ENCODE measurements at places on chromosomes 16 and 17.

DNA sequence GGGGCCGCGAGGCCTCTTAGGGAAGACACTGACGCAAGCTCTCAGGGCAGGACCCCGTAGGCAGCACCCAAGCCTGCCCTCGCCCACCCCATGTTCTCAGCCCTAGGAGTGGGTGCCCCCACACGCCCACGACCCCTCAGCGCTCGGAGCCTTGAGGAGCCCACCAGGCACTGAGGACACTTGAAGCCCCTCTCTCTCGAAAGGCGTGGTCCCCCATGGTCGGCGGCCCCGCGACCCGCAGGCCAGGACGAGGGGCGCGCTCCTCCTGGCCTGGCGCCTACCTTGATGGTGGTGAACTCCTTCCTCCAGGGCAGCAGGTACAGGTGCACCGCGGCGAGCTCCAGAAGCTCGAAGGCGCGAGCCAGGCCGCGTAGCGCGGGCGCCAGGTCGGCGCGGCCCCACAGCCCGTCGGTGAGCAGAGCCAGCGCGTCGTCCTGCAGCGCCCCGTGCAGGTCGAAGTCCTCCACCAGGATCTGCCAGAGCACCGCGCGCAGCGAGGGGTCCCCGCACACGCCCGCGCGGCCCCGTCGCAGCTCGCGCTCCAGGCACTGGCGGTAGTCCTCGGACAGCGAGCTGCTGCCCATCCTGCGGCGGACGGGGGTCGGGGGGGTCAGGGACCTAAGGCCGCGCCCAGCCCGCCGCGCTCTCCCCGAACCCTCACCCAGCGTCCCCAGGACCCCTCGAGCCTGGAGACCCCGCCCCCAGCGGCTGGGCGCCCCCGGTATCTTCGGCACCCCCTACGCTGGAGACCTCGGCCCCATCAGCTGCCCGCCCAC is 668 bp downstream of the SPATA2L start:
- DNase-seq = no peak

- DNase-seq = no peak
Measured at GRCh38 chr16:57617604-57618111, 10.8 kb upstream of the ADGRG1 start.

- DNase-seq = no peak
Measured at GRCh38 chr16:85222155-85222863, 110.0 kb upstream of the CIBAR2 start.

DNA sequence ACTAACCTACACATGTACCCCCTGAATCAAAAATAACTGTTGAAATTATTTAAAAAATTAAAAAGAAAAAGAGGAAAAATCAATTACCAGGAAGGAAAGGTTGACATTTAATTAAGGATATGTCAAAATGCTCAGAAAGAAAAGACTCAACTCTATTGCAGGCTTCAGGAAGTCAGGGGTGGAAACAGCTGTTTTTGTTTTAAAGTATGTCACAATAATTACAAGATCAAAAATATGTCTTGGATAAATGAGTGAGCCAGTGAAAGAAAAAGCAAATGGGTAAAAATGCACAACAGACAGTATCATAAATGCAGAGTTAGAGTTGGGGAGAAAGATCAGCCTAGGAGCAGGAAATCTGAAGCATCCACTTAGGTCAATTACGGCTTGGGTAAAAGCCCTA is 146.0 kb downstream of the CDH11 start:
- no peak for DNase-seq

- no peak for DNase-seq
Measured at GRCh38 chr17:83012868-83013778, 66.3 kb upstream of the METRNL start.

DNA sequence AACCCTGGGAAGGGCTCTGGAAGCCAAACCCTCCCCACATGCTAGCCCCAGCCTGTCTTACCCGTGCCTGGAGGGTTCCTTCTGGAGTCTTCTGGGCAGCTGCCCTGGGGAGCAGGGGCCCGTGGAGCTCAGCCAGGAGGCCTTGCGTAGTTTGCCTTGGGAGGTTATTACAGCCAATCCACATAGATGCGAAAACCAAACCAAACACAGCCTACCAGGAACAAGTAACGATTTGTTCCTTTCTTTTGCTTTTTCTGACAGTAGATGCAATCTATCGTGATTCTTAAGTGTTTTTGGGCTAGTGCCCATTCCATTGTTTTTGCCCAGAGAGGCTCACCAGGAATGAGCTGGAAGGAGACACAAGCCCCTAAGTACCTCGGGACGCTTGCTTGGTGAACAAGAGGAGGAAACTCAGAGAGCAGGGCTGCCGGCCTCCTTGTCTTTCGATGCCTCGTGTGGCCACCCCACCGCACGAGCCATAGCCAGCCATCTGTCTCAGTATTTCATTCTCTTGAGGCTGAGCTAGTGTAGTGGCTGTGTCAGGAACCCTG is 102.7 kb upstream of the NOL11 start:
- no peak for DNase-seq

DNA sequence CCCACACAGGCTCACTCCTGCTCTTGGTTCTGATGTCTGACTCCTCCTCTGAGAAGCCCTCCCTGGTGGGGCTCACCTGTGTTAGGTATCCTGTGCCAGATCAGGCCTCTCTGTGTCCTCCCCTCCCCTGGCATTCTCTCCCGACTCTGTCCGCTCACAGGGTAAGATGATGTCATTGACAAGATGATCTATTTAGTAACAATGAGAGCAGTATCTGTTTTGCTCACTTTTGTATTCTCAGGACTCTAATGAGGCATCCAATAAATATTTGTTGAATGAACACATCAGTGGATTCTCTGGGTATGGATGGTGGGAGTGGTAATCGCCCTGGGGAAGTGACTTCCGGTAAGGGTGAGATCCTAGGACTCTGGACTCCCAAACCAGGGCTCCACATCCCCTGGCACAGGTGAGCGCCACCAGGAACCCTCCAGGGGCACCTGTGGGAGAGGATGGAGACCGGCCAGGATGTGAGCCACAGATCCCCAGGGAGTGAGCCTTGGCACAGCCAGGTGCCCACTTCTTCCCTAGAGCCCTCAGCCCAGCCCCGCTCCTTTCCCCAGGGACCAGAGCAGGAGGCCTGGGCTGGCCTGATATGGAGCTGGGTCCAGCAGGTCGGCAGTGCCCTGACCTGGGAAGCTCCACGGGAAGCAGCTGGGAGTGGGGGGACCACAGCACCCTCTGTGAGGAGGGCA is 5.4 kb upstream of the HAP1 start:
- no peak for DNase-seq

DNA sequence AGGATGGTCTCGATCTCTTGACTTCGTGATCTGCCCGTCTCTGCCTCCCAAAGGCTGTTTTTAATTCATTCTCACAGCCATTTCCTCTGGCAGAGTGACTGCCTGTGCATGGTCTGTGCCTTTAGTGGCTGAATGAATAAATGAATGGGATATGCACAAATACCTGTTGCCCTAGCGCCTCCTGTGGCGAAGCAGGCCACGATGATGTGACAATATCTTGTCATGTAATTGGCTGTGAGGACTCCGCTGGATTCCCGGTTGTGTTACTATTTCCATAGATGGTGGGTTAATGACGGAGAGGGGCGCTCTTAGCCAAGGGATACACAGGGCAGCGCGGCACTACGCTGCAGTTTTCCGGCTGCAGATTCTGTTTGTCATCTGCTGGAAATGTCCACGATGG is 26.8 kb upstream of the ENDOV start:
- no peak for DNase-seq

DNA sequence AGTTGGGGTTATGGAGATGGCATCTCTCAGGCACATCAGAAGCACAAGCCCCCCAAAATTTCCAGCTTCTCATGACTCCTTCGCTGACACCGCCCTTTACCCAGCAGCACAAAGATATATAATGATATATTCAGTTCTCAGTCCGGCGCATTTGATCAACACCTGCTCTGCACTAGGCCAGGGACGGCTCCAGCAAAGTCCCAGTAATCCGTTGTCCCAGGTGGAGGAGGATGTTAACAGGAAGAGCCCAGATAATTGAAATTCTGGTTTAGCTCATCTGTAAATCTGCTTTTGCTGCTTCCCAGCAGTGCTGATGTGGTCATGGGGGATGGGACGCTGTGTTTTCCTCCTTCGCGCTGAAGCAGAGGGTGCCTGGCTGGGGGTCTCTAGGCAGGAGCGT is 131.5 kb downstream of the OR1D5 start:
- no peak for DNase-seq

DNA sequence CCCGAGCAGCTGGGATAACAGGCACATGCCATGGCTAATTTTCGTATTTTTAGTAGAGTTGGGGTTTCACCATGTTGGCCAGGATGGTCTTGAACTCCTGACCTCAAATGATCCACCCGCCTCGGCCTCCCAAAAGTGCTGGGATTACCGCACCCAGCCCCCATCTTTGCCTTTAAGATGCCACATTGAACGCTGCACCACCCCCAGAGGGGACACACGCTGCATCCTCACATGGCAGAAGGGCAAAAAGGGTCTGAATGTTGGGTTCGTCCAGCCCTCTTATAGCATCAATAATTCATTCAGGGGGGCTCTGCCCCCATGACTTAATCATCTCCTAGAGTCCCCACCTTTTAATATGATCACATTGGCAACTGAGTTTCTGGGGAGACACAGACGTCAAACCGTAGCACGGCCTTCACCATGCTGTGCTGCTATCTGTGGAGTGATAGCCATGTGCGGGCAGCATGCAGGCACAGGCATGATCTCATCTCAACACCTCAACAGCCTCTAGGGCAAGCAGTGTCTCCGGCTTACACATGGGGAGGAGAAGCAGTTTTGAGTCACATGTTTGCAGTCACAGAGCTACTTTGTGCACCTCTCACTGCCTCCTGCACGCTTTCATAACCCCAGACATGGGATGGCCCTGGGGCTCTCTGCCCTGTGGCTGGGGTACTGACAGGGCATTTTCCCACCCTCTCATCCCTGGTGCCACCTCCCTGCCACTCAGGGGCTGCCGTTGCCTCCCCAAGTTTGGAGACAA is 30.0 kb downstream of the IL21R start:
- DNase-seq = no peak

- DNase-seq = no peak
Measured at GRCh38 chr17:48046296-48046695, 1.9 kb upstream of the NFE2L1 start.

- DNase-seq = no peak
Measured at GRCh38 chr16:77910021-77910420, 112.3 kb upstream of the CLEC3A start.

- no peak for DNase-seq
Measured at GRCh38 chr17:59848778-59849177, 44.0 kb downstream of the TUBD1 start.

DNA sequence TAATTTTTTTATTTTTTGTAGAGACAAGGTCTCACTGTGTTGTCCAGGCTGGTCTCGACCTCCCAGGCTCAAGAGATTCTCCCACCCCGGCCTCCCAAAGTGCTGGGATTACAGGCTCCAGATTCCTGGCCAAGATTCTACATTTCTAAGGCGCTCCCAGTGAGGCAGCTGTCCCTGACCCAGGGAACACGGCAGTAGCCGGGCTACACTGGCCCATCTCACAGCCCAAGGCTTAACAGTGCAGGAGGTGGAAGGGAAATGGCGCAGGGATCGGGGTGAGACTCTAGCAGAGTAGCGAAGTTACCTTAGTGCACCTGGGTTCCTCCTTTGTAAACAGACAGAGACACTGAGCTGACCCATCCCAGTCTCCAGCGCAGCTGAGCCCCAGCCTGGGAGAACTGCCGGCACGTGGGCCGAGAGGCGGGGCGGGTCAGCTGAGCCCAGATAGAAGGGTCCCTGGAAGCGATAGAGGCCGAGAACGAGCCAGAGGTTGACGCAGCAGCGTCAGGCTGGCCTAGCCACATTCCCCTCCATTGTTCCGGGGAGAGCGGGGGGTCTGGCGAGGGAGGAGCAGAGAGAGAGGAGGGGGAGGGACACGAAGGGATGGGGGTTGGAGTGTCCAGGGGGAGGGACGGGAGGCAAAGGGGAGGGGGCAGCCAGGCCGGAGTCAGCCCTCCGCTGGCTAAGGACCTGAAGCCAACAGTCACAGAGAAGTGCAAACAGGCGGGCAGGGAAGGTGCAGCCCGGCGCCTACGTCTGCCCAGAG is 2.5 kb downstream of the CARHSP1 start:
- DNase-seq = no peak

GRCh38 chr16:24234737-24235136 is 21.4 kb upstream of the CACNG3 start:
- DNase-seq = no peak

GRCh38 chr16:47627721-47628120 is 166.6 kb downstream of the PHKB start:
- no peak for DNase-seq

- DNase-seq = no peak
Measured at GRCh38 chr16:50311134-50311528, 44.8 kb downstream of the ADCY7 start.

DNA sequence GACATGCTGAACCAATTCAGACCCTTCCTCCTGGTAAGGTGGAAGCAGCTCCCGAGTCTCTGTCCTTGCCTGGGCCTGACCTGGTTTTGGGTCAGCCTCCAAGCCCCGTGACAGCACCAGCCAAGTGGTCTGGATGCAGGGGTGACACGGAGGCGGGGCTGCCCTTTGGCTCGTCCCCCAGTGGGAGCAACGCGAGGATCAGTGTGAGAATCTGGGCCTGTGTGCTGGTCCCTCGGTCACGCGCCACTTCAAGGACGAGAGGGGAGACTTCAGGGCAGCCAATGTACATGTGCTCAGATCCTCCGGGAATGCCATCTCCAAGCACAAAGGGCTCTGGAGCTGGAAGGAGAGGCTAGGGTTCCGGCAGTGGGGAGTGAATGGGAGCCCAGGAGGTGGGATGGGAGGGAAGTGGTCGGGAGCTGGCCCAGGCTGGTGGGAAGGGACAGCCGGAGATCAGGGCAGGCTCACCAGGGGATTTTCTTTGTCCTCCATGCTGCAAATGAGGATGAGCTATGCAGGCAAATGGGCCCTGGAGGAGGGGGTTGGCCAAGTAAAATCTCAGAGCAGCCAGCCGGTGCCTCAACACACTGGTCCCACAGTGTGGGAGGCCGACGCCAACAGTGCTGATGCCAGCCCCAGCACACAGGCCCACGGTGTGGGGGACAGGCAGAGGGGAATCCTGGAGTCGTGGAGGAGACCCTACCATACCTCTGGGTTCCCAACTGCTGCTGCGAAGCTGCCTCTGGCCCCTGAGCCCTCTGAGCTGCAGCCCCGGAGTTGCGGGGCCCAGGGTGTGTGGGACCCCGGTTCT is 4.2 kb upstream of the NDRG4 start:
- no peak for DNase-seq

GRCh38 chr17:83189044-83190003 is 109.9 kb downstream of the METRNL start:
- DNase-seq = no peak

GRCh38 chr17:8995711-8996110 is 25.6 kb upstream of the NTN1 start:
- no peak for DNase-seq

DNA sequence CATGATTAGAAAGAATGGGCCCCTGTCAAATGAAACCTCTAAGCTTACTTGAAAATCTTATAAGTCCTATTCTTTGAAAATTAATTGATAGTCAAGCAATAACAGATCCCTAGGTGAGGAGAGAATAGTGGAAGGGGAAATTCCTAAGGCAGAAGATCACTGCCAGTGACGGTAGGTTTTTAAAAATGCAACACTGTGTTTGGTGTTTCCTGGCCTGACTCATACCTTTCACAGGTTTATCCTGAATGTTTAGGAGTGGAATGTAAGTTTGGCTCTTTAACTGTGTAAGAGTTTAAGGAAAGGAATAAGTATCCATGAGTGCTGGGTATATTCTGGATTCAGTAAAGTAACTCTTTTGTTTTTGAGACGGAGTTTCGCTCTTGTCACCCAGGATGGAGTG is 23.8 kb downstream of the HAPSTR1 start:
- DNase-seq = no peak
